EH (cell line): ENCODE measurements at places on chromosomes 1 and 21.

GRCh38 chr1:205312866-205313562 is 8.5 kb downstream of the NUAK2 start:
- no peak for DNase-seq

- DNase-seq, result no peak
Observed at GRCh38 chr1:89990976-89991831, 3.7 kb upstream of the ZNF326 start.

DNA sequence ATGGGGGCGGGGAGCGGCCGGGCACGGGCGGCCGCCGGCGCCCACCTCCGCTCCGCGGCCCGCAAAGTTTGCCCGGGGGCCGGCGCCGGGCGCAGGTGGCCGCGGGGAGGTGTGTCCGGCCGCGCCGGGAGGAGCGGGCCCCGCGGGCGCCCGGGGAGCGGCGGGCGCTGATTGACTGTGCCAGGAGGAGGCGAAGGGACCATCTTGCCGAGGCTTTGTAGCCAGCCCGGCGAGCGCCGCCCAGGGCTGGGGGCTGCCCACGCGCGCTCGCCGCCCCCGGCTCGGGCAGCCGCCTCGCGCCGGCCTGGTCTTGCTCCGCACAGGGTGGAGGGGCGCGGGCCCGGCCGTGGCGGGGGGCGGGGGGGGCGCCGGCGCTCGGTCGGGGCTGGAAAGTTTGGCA is 432 bp downstream of the EPHB2 start:
- no peak for DNase-seq

DNA sequence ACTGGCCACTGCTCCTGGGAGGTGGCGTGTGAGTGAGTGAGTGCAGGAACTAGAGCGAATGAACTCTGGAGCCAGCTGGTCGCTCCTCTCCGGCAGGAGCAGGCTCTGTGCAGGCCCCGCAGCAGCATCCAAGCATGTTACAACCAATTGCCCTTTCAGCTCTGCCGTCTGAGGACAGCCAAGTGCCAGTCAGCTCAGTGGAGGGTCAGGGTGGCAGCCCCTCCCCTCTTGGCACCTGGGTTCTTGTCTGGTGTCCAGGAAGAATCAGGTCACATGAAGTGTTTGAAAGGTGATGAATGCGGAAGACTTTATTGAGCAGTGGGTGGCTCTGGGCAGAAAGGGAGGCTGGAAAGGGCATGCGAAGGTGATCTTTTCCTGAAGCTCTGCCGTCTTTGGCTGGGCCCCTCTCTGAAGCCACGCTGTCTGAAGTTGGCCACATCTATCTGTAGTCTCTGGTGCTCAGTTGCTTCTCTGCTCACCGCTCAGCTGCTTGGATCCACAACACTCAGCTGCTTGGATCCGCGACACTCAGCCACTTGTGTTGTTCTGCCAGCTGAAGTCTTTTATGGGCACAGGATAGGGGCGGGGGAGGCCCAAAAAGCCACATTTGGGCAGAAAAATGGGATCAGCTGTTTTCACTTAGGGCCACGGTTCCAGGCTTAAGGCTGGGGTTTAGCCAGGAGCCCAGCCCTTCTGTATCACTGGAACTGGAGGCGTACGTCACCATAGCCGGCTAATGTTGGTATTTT is 139.8 kb downstream of the ADSS2 start:
- DNase-seq, result no peak

- DNase-seq, result no peak
Observed at GRCh38 chr1:54813485-54814125, 12.5 kb upstream of the TTC22 start.

GRCh38 chr1:95118710-95119109 is 1.6 kb downstream of the TLCD4 start:
- no peak for DNase-seq

GRCh38 chr21:18810136-18810535 is 406.6 kb upstream of the TMPRSS15 start:
- no peak for DNase-seq
